ENCODE measurements at places on chromosomes 5 and 9. TPM values are rescaled to one million over a fixed set of nuclear protein-coding genes. Genes with fewer than 3 reads are reported as not detected.
A peak's percentile ranks its signal among the peaks of the same experiment; 100 is the strongest.

The FCN2 gene
- total RNA-seq, result not detected

The TERT gene
- 4.7 TPM for total RNA-seq

The PRPF4 gene
- total RNA-seq, result 48.7 TPM

DNA sequence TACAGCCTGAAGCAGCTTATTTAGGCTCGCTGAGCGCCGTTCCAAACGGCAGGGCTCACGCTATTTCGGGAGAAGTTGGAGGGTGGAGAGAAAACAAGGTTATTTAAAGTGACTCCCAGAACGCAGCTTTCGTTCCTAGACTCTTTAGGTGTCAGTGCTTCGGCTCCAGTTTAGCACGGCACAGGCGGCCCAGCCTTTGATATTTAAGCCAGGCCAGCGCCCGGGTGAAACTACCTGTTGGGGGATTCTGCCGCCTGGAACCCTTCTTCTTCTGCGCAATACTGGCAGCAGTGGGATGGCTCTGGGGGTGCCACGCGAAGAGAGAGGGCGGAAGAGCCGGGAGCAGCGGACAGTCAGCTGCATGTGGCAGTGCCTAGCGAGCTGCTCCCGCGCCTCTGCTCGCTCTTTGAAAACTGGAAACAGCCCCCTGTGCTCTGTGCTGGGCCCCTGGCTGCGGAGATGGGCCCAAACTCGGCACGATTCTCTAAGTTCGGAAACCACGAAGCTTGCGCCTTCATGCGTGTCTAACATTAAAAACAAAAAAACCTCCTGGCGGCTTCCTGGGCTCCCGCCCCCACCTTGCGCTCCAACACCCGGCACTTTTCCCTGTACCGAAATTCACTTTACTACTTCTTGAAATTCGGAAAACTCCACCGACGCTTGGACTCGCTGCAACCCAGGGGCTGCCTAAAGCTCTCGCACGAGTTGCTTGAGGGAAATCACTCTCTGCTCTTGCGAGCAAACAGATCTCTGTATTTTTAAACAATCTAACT is 34.6 kb upstream of the NFIB start:
- H3K36me3 ChIP-seq, result no peaks in the 10 kb centered on the region
- H3K27me3 ChIP-seq, result peaks cover 63% of the 10 kb centered on the region
- H3K4me3 ChIP-seq, result no peak overlapping the region
- no peak overlapping the region for H3K27ac ChIP-seq
- DNase-seq, result no peak
- peaks cover 16% of the 10 kb centered on the region for H3K4me1 ChIP-seq

DNA sequence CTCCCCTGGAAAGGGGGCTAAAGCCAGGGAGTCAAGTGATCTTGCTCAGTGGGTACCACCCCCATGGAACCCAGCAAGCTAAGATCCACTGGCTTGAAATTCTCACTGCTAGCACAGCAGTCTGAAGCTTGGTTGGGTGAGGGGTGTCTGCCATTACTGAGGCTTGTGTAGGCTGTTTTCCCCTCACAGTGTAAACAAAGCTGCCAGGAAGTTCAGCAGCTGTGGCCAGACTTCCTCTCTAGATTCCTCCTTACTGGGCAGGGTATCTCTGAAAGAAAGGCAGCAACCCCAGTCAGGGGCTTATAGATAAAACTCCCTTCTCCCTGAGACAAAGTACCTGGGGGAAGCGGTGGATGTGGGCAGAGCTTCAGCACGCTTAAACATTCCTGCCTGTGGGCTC is 17.1 kb upstream of the EPB41L4A start:
- no peaks in the 10 kb centered on the region for H3K4me1 ChIP-seq
- H3K36me3 ChIP-seq, result no peaks in the 10 kb centered on the region
- peaks cover 14% of the 10 kb centered on the region for H3K27me3 ChIP-seq
- no peak for DNase-seq
- H3K4me3 ChIP-seq, result no peak overlapping the region

DNA sequence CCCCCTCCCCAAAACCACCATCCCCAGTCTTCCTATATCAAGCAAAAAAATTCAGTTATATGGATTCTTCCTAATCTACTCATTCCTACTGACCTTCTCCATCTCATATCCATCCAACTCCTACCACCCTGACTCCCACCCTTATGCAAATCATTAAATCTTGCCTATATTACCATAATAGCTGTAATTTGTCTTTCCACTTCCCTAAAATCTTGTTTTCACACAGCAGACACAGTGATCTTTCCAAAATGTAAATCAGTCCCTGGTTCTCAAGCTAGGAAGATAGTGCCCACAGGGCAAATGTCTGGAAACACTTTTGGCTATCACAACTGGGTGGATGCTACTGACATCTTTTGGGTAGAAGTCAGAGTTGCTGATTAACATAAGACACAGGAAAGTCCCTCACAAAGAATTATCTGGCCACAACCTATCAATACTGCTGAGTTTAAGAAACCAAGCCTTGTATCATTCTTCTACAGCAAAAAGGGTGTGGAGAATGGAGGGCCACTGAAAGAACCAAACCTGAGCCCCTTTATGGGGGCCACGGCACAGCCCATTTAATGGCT is 1.4 kb downstream of the SRA1 start:
- H3K4me3 ChIP-seq, result peak overlapping the region; percentile 86
- H3K27ac ChIP-seq, result peak overlapping the region; percentile 90
- H3K4me1 ChIP-seq, result peaks cover 60% of the 10 kb centered on the region
- peaks cover 30% of the 10 kb centered on the region for H3K36me3 ChIP-seq
- DNase-seq, result no peak

GRCh38 chr5:156326718-156327259 is at the start of gene SGCD:
SGCD (plus strand) TSS chr5:156327164.
- peaks cover 9% of the 10 kb centered on the region for H3K27me3 ChIP-seq
- DNase-seq, result no peak
- no peak within 1 kb of the TSS for H3K4me3 ChIP-seq

DNA sequence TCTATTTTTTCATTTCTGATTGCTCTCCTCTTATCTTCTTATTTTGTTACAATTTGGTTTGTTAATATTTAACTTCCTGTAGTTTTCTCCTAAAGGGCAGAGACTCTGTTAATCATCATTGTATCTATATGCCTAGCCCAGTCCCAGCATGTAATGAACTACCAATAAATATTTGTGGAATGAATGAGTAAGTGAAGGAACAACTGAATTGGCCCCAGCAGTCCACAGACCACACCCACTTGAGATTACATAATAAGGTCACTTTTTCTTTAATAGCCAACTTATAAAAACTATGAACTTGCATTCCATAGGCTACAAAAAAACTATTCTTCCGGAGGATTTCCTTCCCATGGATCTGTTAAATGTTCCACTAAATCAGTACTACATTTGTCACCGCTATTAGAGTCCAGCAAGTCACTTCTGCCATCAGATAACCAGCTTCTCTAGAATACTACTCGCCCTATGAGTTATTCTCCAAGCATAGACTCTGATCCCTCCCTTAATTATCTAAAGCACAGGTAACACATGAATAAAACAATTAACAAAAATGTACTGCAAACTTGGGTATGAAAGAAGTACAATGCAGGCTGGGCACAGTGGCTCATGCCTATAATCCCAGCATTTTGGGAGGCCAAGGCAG is 27.5 kb upstream of the TNPO1 start:
- H3K36me3 ChIP-seq, result no peaks in the 10 kb centered on the region
- H3K4me3 ChIP-seq, result no peak overlapping the region
- peaks cover 7% of the 10 kb centered on the region for H3K27me3 ChIP-seq
- DNase-seq, result no peak
- H3K4me1 ChIP-seq, result no peaks in the 10 kb centered on the region

DNA sequence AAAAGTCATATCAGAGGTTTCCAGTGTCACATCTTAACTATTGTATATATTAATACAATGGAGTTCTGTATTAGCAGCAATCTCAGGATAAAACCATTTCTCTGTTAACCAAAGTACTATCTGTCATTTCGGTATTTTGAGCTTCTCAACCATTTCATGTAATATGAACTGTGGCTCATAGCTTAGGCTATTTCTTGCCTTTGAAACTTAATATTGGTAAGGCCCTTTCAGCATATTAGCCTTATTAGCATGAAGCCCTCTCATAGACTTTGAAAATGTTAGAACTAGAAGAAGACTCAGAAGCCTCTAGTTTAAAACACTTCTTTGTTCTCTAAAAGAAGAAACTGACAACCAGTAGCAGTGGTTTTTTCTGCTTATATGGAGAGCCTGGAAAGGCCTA is 731 bp downstream of the CAVIN4 start:
- H3K4me1 ChIP-seq, result no peaks in the 10 kb centered on the region
- no peaks in the 10 kb centered on the region for H3K36me3 ChIP-seq
- H3K27ac ChIP-seq, result no peak overlapping the region
- no peaks in the 10 kb centered on the region for H3K27me3 ChIP-seq
- DNase-seq, result no peak
